Head of caudate nucleus (tissue), 42 donors: ENCODE measurements at places on chromosomes 2 and 18.

DNA sequence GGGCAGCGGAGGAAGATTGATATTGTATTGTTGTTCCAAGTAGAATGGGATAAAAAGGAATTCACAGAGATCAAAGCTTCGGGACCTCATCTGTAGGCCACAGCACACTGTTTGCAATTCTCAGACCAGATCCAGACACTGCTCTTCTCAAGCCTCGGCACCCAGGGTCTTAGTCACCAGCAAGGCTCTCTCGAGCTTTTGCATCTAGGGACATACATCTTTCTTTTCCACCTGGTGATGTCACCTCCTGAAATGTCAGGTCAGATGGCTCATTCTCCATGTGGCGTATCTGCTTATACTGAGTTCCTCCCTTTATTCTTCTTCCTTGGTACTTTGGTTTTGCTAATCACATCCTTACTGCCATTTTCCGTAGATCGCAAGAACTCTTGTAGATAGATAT is 42.9 kb upstream of the SNTG2 start:
- DNase-seq, result no peak

- DNase-seq, result no peak
These were observed 283.3 kb upstream of the NETO1 start for GRCh38 chr18:73151086-73151485.

DNA sequence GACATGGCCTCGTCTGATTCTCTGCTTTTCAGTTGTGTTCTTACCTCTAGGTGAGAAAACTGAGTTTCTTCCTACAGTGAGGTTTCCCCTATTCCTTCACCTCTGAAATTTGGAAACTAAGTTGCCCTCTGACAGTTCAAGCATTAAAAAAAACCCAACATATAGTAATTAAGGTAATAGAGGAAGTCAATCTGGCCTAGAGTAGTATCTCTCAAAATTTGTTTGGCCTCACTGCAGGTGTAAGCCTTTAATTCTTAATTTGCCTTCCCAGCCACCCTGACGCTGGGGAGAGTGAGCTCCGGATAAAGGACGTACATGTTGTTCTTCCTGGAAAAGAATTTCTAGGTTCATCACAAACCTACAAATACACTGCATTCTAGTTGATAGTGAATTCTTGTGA is 1.4 kb downstream of the CAD start:
- no peak for DNase-seq

- DNase-seq, result peak; percentile 31
These were observed 10.0 kb downstream of the GALNT5 start for GRCh38 chr2:157267476-157267875.

DNA sequence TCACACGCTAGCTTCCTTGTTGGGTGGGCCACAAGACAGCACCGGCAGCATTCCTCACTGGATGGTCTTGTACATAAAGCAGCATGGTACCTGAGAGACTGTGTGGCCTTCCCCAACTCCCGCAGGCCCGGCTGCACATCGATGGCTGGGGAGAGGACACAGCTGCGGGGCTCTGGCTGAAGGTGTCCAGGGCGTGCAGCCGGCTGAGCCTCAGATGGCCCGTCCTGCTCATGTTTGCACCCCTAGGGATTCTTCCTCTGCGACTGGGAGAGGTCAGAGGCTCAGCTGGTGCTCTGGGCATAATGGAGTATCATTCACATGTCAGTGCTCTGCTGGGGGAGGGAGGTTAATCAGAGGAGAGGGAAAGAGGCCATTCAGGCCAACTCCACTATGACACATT is 207.9 kb downstream of the SEPTIN10 start:
- DNase-seq, result no peak

DNA sequence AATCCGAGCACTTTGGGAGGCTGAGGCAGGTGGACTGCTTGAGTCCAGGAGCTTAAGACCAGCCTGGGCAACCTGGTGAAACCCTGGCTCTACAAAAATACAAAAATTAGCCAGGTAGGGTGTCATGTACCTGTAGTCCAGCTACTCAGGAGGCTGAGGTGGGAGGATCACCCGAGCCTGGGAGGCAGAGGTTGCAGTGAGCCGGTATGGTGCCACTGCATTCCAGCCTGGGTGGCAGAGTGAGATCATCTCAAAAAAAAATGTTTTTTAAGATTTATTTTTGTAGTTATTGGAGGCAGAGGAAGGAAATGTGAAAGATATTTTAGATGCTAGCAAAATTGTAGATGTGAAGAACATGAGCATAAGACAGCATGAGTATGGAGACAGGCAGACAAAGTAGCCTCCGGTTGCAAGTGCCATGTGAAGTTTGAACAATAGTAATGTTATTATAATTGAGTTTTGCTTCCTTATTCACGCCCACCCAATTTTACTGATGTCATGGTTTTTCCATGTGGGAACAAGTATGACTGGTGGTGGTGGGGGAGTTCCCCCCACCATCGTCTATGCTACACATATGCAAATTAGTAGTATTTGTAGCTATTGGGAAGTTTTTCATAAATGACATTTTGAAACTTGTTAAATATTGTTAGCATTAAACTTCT is 18.0 kb downstream of the REL start:
- no peak for DNase-seq

- DNase-seq, result no peak
These were observed 175.1 kb upstream of the ID2 start for GRCh38 chr2:8506746-8507145.

- DNase-seq, result no peak
These were observed 6.3 kb upstream of the NRP2 start for GRCh38 chr2:205675861-205676516.

DNA sequence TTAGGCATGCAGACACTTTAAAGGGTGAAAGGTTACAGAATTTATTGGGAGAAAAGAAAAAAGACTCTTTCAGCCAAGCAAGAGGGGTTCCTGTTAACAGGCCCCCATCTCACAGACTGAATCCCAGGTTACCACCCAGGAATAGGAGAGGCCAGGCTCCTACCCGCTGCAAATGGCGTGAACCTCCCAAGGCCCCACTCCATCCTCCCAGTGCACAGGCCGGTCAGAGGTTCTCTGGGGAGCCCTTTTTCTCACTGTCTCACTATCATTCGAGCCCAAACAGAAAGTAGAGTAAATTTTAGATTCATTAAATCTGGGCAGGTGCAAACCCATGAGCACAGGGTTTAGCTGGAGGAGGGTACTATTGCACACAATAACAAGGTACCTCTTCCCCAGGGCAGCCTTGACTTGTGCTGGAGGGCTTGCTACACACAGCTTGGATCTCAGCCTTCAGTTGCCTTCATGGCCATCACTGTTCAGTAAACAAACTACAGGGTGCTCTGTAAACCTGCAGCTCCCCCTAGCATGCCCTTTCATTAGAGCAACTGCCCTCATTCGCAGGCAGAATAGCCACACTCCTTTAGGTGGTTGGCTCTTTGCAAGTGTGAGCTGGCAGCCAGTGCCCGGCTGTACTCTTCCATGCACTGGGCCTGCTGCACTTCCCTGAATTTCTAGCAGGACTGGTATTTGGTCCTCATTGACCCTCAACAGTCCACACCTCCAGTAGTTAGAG is 7.3 kb upstream of the PLEK start:
- DNase-seq, result peak; percentile 34

DNA sequence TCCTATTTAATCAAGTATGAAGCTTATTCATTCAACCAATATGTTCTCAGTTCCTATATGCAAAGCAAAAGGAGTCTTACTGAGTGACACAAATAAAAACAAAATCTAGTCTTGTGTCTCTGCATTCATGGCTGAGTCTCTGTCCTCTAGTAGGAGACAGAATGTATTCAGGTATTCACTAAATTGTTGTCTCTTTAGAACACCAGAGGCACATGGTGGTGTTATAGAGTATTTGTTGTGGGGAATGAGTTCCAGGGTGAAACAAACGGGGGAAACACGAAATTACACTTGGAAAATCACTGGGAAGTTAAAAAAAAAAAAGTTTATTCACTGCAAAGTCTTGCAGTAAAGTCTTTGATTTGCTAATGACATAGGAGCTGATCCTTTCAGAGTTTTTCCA is 131.7 kb upstream of the FSHR start:
- no peak for DNase-seq

DNA sequence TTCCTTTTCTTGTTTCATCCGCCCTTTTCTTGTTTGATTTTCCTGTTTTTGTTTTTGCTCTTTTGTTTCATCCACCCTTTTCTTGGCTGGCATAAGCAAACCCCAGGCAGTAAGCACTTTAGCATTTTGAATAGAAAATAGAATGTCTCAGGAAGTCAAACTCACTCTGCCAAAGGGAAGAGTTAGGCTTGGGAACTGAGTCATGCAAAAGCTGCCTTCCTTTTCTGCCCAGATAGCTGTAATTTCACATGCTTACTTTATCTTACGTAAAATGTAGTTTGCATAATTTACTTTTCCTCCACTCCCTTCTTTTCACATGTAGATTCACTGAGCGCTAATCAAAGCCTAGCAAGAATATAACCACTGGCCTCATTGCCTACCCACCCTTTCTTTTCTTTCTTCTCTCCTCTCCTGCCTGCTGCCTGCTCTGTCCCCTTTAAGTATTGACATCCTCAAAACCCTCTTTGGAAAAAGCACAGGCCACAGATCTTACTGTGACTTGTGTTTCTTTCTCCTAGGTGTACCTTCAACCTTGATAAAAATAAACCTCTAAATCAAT is 48.4 kb downstream of the CNGA3 start:
- no peak for DNase-seq

GRCh38 chr2:160906878-160907277 is 253.3 kb upstream of the TANK start:
- no peak for DNase-seq

DNA sequence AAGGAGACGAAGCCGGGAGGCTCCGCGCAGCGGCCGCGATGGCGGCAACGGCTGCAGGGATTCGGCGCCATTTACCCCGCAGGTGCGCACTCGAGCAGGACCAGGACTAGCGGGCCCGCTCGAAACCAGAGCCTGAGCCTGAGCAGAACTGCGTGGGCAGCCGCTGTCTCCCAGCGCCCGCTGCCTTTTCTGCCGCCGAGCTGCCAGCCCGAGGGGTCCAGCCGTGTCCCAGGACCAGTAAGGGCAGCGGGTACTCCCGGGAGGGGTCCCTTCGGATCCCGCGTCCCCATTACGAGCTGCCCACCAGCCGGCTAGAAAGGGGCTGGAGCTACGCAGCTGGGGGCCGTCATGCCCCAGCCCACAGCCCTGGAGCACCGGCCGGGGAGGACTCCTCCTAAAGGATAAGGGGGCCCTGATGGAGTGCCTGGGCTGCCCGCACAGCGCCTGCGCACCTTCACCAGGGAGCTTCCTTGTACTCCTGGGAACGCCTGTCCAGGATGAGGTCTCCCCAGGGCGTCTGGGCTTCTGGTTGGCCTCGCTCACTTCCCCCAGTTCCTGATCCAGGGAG is 9.9 kb downstream of the ALPP start:
- no peak for DNase-seq

DNA sequence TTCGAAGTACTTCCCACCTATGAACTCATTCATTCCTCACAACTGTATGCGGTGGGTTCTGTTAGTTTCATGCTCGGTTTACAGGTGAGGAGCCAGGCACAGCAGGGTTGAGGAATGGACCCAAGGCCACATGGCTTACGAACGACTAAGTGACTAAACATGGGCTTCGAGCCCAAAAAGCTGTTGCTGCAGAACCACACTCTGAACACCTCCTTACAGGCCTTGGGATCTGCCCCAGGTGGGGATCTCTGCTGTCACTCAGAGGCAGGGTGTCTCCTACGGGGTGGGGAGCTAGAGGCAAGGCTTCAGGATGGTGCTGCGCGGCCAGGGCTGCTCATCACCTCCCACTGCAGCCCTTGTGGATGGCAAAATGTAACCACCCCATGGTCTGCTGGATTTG is 80.9 kb downstream of the TSHZ1 start:
- no peak for DNase-seq

GRCh38 chr18:24627644-24628315 is 167.3 kb downstream of the HRH4 start:
- no peak for DNase-seq

DNA sequence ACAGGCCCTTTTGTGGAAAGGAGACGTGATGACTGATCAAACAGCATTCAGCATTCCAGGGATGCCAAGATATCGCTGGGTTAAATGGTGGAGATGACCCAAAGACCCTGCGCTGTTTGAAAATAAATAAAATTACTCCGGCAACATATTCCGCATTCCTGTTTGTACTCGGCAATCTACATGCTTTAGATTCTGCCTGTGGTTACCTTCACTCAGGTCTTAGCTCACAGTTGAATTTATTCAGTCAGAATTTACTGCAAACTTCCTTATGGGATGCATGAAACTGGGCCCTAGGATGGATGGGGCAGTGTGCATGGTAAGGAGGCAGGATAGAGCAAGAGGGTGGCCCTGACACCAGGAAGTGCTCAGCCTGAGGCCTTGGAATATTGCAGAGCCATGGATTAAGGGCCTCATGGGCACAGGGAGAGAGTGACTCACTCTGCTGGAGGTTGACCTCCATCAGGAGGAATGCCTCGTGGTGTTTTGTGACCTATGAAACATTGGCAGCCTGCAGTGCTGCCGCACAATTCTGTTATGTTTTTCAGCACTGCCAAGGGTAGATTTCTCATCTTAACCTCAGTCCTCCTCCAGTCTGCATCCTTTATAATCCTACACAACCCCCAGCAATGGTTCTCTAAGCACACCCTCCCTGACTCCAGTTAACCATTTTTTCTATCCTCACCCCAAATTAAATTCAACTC is 321.4 kb downstream of the IRS1 start:
- DNase-seq, result no peak

- DNase-seq, result no peak
These were observed 203.3 kb downstream of the PTGR3 start for GRCh38 chr18:75005626-75006025.

DNA sequence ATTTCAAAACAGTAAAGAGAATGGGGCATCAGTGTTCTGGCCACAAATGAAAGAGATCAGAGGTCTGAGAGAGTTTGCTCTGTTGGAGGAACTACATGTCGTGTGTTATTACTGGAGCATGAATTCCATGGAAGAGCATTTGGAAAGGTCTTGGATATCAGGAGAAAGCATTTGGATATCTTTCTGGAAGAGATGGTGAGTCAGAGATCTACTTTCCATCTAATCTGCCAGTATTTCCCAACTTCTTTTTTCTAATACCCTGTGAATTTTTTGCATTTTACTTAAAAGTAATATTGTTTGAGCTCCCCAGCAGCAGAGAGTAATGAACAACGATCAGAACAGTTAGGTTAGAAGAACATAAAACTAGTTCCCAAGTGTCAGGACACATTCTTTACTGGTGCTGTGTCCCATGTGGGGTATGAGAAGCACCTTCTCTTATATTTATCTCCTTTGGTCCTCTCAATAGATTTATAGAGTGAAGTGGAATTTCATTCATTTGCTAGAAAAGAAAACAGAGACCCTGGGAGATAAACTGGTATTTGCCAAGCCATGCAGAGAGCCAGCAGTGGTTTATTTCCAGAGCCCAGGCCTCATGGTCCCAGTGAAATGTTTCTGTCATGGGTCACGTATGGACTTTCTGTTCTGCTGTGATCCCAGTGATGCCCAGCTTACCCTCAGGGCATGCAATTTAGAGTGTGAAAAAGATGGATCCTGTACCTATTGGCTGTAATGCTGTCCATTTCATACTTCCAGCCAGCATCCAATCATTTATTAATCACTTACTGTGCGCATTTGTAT is 130.8 kb upstream of the NT5C1B start:
- no peak for DNase-seq

GRCh38 chr2:236128321-236128720 is 39.9 kb downstream of the GBX2 start:
- DNase-seq, result no peak

GRCh38 chr2:44533508-44533907 is 171.8 kb downstream of the CAMKMT start:
- no peak for DNase-seq

- no peak for DNase-seq
These were observed 998 bp downstream of the RNF149 start for GRCh38 chr2:101307503-101307902.

- no peak for DNase-seq
These were observed 621.7 kb upstream of the ACVR2A start for GRCh38 chr2:147223119-147223518.
